ENCODE measurements at places on chromosomes 12 and 14.

DNA sequence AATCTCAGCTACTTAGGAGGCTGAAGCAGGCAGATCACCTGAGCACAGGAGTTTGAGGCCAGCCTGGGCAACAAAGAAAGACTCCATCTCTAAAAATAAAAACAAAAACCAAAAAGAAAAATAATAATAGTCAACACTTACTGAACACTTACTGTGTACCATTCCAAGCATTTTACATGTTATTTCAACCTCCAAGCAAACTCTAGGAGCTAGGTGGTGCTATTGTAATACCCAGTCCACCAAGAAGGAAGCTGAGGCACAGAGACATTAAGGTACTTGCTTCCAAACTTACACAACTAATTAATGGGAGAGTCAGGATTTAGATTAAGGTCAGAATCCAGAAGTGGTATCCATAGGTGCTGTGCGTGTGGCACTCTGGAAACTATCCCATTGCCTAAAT is 13.7 kb upstream of the OR6J1 start:
- DNase-seq = peak; percentile 38

GRCh38 chr14:68694516-68695235 is 98.2 kb downstream of the ZFP36L1 start:
- DNase-seq = no peak

DNA sequence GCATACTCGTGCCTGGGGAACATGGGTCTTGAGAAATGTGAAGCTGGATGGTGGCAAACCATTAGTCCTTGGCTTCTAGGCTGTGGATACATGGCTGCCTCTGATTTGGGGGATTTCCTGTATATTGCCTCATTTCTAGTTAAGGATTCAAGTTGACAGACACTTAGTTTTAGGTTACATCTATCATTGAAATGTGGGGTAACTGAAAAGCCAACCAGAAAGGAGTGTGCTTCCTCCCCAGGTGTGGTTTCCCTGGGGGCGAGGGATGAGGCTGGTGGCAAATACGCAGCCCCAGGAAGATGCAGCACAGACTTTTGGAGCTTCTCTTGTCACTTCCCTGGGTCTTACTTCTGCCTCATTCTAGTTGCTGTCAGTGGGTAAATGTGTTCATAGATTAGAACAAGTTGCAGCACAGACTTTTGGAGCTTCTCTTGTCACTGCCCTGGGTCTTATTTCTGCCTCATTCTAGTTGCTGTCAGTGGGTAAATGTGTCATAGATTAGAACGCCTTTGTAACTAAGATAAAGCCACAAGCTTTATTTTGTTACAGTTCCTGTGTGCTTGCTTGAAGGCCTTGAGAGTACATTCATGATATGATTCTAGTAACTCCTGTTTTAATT is 85.1 kb downstream of the BORCS5 start:
- no peak for DNase-seq

DNA sequence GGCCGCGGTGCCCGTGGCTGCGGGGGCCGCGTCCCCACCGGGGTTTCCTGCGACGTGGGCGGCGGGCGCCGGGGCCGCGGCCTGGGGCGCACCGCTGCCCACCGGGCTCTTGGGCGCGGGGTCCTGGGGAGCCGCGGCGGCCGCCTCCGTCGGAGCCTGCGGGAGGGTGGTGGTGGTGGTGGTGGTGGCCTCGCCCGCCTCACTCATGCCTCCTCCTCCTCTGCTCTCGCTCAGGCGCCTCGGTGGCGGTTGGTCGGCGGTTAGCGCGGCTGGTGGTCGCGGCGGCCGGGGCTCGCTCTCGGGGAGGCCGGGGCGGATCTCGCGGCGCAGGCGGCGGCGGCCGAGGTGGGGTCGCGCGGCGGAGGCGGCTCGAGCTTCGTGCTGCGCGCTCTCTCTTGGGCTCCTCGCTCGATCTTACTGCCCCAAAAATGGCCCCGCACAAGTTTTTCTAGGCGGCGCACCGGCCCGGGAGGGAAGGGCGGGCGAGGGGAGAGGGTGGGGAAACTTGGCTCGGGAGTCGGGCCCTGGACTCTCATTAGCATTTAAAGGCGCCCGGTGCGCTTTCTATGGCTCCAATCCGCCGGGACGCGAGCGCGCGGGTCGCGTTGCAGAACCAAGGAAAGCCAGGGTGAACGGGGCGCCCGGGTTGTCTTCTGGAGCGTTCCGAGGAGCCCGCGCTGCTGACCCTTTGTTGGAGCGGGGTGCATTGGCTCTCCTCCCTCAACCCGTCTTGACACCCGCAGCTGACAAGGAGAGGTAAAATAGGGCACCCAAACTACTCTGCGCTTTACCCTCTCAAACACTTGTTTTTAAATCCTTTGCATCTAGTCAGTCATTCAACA is at the start of gene YBX3:
YBX3 (minus strand) TSS at position 419 of the 842 bp plus-strand sequence; CDS start at position 207, 212 bp downstream.
- peak; percentile 64 for DNase-seq

DNA sequence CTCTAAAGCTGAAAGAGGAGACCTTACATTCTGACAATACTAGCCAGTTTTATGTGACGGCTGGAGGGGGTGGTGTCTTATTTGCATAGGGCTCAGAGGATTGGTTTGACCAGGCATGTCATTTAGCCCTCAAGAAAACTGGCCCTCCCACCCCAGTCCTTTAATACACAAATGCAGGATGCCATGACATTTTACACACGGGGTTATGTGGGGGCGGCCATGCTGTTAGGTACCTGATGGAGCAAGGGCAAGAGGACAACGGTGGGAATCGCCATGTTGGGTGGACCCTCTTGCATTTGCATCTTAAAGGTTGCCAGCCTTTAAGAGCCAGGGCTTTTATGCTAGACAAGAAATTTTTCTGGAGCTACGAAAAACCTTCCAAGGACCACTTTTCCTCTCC is 23.3 kb downstream of the MDM2 start:
- no peak for DNase-seq

GRCh38 chr14:99996951-99997571 is 68.2 kb upstream of the EVL start:
- DNase-seq = no peak

DNA sequence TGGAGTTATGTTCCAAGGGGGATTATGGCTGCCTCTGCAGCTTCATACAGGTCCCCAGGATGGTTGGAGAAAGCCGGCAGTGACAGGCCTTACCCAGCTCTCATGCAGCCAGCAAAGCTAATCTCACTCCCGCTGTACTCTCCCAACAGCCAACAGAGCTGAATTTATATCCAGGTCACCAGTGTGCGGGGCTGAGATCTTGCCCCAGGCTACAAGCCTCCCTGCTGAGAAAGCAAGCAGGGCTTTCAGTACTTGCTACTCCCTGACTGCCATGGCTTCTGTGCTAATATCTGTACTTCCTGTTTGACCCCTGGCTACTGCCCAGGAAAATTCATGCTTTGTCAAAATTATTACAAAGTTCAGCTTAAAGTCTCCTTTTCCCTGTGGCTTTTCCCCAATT is 92.9 kb downstream of the ATP23 start:
- DNase-seq = no peak

DNA sequence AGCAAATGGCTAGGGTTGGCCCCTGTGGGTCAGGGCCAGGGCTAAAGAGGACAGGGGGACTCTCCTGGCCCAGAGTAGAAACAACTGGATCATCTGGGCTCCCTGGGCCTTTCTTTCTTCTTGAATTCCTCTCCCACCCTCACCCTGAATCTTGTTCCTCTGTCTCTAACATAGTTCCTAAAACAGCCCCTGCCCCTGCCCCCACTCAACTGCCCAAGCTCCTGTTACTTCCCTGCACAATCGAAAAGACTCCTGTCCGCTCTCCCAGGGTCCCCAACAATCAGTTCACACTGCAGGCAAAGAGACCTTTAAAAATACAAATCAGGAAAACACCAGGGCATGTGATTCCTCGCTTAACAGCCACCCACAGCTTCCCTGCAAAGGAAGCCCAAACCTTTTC is 18.0 kb upstream of the ANKRD33 start:
- no peak for DNase-seq

- DNase-seq = no peak
These were observed 72.9 kb downstream of the DDX51 start for GRCh38 chr12:132071040-132071810.

DNA sequence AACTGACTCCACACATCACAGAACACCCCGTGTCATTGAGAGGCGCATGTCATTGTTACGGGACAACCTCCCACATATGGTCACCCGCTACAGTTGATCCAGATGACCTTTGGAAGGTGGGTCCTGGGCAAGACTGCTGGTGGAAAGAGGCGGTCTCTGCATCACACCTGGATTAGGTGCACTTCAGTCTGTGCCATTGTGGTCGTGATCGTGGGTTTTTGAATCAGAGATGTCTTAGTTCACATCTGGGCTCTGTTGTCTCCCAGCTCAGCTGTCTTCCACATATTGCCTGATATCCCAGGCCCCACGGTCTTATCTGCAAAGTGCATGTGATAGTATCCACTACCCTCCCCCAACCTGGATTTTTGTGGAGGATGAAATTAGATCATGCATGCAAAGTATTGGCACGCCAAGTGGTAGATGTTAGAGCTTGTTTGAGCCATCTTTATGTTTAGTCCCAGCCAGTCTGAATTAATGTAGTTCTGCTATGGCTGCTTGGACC is 208.7 kb upstream of the FOXN3 start:
- DNase-seq = no peak

DNA sequence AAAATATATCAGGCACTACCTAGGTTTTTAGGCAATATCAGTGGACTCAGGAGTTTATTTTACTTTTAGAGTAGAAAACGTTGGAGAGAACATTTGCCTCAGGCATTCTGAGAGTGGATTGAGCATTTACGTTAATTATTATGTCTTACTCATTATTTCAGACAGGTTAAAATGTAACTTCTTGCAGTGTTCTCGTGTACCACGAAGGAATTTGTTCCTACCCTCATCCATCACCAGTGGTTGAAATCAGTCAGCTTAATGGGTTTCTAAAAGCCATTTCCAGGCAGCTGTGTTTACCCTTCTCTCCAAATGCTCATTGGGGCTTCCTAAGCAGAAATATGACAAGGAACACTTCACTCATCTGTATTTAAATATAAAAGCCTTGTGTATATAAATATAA is 9.1 kb upstream of the LDHB start:
- DNase-seq = no peak

DNA sequence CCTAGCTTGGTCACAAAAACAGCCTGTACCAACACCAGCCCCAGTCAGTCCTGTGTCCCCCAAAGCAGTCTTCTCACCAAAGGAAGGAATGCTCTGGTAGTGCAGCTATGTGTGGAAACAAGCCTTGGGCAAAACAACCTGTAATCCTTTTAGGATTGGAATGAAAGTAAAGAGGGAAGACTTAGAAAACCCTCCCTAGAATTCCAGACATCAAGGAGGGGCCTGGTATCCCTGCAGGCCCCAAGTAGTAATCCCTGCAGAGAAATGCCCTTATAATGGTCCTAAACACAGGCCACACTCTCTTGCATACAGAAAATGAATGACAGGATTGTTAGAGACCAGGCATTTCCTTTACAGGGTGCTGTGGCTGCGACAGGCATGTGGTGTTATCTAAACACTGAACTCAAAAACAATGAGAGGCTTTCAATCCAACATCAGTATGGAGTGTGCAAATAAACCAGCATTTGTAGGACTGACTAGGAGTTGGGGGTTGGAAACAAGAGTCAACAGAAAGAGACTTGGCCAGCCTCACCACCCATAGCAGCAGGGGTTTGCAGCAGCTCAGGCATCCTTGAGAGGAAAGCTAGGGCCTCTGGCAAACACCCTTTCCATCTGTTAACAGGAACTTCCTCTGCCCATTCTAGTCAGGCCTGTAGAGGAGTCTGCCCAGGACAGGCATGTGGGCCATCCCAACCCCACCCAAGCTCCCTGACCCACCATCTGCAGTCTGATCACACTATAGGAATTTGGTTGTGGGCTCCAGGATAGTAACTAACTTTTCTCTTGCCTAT is 59.1 kb downstream of the DCAF5 start:
- peak; percentile 65 for DNase-seq
